A549 (cell line): ENCODE measurements at places on chromosomes 7 and 10.

- DNase-seq: no peak
These were observed 159.4 kb upstream of the BMPER start for GRCh38 chr7:33745934-33746333.

DNA sequence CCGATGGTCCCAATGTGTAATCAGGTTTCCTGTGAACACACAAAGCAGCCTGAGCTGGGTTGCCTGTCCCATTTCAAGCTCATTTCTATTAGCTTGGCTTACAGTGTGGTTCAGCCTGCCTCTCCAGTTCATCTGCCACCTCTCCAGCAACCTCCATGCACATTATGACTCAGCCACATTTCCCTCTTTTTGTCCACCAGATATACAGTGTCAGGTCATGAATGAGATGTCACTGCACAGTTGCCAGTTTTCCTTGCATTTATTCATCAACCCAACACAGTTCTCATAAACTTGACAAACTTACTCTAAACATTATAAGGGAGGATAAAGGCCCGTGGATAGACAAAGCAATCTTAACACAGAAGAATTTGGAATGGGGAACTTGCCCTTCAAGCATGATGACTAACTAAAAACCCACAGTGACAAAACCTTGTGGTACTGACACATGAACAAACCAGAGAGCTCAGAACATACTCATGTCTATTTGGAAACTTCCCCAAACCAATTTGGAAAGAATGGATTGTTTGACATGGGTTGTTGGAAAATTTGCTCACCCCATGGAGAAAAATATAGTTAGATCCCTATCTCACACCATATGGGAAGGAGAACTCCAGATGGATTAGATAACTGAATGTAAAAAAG lies 2.5 kb upstream of the CFAP58 start:
- no peak for DNase-seq

GRCh38 chr10:119025336-119025735 lies 4.2 kb upstream of the NANOS1 start:
- no peak for DNase-seq

DNA sequence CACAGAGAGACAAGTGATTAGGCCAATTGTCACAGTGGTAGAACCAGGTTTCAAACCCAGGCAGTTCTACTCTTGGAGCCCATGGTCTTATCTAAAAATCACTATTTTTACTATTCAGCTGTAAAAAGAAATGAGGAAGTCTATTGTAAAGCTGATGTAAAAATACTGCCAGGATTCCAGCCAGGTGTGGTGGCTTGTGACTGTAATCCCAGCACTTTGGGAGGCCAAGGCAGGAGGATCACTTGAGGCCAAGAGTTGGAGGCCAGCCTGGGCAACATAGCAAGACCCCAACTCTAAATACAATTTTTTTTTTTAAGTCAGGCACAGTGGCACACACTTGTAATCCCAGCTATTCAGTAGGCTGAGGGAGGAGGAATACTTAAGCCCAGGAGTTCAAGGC lies 40.4 kb downstream of the HIP1 start:
- no peak for DNase-seq

DNA sequence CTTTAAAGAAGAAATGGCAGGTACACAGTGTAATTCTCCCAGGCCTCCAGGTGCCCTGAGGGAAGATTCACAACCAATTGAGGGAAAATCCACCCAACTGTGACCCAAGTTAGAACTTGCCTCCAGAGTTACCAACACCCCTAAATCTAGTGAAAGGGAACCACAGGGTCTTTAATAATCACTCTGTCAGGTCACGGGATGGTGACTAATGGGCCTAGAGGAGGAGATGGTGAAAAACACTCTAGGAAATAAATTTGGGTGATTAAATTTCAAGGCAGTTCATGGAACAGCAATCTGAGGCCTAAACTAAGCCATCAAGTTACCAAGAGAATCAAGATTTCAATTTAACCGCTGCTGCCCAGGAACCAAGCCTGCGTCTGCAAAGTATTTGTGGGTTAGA lies 26.7 kb upstream of the SLF2 start:
- no peak for DNase-seq

DNA sequence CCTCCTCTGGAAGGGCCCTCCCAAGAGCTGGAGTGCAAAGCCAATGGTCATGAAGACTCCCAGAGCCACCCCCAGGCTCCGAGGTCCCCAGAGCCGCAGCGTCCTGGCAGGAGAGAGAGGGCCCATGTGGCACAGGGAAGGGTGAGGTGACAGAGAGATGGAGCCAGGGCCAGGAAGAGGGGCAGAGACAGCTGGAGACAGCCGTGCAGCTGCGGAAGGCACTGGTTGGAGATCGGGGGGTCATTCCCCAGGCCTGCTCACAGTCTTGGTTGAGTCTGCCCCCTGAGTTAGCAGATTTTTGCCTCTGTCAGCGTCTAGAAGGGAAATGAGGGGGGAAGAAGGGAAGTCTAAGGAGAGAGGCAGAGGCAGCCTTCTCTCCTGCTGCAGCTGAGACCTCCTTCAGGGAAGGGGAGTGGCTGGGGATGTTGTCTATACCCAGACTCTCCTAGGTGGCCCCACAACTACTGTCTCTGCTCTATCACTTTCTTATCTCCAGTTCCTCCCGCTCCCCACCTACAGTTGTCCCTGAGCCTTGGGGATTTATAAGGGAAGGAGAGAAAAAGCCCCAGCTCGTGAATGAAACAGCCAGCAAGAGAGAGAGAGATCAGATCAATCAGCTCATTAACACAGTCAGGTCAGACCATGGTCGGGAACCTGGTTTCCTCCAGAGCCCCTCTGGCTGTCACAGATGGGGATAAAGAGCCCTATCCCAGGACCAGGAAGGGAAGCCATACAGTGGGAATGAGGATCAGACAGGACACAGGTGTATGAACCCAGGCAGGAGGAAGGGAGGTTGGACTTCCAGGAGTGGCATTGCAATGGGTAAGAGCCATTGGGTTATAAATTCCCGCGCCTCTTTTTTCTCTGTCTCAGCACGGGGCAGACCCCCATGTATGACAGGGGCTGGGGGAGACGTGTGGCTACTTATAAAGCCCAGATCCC lies 1.2 kb downstream of the GAL3ST4 start:
- no peak for DNase-seq
